ENCODE measurements at places on chromosomes 11 and 22.

- peak; percentile 17 for DNase-seq
These were observed 63.5 kb upstream of the WNT11 start for GRCh38 chr11:76269661-76270261.

DNA sequence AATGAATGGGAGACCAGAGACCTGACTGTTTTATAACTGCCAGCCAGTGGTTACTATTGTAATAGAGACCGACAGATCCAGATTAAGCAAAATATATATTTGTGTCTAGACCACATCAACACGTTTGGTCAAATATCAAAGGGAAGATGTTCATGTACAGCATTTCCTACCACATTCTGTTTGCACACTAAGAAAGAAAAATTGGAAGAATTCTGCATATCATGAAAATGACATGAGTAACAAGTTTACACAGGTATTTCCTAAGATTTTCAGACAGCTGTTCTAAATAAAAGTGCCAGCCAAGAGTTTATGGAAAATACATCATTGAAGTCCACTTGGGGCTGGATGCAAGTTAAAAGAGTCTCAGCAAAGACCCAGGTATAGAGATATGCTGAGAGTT lies 145.5 kb upstream of the ANO3 start:
- no peak for DNase-seq

DNA sequence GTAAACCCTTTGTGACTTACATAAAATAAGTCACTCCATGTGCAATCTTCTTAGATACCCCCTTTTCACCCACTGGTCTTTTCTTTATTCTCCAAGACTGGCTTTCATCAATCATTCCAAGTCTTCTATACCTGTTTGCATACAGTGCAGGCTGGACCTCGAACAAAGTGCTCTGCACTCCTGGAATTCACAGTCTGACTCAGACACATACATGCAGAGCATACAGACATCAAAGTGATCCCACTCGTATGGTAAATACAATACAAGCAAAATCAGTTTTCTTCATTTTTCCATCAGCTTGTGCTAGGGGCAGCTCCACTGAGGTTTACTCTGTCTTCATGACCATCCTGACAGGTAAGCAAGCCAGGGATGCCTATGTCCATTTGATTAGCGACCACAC lies 16.8 kb upstream of the TMPRSS5 start:
- no peak for DNase-seq

DNA sequence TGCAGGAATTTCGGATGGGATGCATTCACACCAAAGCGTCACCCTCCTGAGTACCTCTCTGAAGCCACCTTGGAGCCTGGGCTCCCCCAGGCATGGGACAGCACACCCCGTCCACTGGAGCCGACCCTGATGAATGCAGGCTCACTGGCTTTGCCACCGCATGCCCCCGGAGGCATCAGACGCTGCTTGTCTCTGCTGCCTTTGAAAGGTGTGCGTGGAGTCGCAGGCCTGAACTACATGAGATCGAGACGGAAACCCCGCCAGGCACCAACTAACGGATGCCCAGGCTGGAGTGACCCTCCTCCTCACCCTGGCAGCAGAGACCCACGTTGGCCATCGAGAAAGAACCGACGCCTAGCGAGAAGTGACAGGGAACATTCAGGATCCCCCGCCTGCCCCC lies 22.5 kb downstream of the KRTAP5-5 start:
- DNase-seq: no peak

GRCh38 chr11:15819679-15820286 lies 536.6 kb downstream of the SOX6 start:
- DNase-seq: peak; percentile 49

- no peak for DNase-seq
These were observed at the start of gene LAYN for GRCh38 chr11:111540114-111540936. Gene LAYN, plus strand, starts transcription at chr11:111540720. Its CDS starts 124 bp downstream, at chr11:111540844.

Measured in NB4 (cell line).